Fibroblast of gingiva (primary cell): ENCODE measurements at places on chromosomes 11 and 22.

DNA sequence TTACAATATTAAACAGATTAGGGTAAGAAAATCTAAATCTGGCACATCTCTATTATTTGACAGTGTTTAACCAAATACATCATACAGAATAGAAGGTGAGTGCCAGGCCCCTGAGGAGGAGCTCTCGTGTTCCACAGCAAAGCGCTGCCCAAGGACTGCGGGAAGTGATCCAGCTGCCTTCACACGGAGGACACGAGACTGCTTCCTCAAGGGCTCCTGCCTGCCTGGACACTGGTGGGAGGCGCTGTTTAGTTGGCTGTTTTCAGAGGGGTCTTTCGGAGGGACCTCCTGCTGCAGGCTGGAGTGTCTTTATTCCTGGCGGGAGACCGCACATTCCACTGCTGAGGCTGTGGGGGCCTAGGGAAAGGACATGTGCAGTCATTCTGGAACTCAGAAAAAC is 71.1 kb downstream of the NCAPD3 start:
- DNase-seq: no peak

DNA sequence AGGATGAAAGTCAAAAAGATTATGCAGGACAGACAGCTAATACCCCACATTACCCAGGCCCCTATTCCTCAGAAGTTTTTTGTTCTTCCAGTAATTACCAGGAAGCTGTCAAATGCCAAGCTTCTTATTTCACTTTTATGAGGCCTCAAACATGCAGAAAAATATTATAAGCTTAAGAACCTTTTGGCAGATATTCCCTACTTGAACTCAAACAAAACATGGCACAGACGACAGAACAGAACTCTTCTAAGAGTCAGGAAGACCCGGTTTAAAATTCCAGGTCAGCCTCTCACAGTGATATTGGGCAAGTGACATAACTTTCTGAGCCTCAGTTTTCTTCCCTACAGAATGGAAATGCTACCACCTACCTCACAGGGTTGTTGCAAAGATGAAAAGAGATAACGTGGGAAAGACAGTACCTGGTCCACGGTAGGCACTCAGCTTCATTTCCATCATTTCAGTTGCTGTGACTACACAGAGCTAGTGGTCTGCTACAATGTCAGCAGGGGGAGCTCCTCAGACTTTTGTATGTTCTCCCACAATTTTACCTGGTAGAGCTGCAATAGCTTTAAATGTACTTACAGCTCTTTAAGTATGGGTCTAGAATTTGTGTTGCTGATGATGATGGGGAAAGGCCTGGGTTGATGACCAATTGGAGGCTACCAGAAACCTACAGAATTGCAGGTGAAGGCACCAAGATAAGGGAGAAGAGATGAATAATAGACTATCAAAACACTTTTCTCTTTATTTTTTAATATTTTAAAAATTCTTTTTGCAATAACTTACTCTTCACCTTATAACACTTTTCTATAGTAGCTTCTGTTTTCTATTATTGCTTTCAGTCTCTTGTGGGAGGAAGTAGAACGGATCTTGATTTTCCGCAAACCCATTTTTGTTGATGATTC is 98.3 kb upstream of the CHRM4 start:
- peak; percentile 15 for DNase-seq

DNA sequence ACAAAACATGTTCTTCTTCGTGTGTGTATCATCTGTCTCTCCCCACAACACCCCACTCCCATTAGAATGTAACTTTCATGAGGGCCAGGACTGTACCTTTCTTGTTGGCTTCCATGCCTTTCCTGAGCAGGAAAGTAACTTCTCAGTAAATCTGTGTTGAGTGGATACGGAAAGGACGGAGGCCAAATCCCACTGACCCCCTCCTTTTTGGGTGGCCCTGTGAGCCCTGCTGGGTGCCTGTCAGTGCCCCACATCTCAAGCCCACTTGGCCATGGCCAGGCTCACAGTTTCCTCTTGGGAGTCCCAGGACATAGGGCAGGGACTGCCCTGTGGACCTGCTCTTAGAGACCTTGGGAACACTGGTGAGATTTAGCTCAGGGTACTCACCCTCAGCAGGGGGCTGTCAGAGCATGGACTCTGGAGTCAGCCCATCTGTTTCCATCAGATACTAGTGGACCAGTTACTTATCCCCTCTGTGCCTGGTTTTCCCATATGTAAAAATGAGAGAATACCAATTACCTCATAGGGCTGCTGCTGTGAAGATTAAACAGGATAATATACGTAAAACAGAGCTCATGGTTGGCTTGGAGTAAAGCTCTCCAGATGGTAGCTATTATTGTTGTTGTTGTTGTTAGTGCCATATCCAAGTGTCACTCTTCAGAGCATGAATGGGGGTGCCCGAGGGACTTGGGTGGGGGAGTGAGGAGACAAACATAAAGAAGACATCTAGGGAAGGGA is 1.0 kb upstream of the C11orf96 start:
- DNase-seq: no peak

DNA sequence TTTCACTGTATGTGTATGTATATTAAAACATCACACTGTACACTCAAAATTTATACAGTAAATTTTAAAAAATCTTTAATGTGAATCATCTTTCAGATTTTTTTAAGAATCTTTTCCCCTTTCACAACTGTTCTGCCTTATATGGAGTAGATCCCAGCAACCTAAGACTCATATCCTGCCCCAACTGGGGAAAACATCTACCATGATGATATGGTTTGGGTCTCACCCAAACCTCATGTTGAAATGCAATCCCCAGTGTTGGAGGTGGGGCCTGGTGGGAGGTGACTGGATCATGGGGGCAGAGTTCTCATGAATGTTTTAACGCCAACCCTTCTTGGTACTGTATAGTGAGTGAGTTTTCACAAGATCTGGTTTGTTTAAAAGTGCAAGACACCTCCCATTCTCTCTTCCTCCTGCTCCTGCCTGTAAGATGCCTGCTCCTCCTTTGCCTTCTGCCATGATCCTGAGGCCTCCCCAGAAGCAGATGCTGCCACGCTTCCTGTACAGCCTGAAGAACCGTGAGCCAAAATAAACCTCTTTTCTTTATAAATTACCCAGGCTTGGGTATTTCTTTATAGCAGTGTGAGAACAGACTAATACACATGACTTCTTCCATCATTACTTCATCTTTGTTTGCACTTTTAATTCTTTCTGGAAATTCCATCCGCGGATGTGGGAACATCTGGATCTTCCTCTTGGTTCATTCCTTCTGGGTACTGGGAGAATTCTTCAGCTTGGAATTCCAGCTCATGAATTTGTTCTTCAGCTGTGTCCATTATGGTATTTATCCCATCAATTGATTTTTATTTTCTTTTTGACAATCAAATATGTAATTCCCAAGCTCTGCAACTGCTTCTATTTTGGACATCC is 36.9 kb downstream of the LINC01488 start:
- peak; percentile 79 for DNase-seq

DNA sequence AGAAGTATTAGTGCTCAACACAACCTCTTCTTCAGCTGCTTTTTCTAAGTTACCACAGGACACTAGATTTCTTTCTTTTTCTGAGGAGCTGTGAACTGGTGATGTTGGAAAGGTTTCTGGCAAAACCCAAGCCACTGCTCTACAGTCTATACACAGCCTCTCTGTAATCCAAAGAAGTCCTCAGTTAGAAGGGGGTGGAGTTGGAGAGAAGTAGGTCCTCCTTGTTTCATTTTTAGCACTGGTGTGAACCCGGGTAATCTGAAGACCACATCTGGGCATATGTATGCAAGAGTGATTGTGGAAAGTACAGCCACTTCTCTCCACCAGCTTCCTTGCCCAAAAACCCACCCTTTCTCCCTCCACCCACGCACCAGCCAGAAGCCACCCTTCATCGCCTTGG is 1168.1 kb downstream of the LRRC4C start:
- DNase-seq: no peak

DNA sequence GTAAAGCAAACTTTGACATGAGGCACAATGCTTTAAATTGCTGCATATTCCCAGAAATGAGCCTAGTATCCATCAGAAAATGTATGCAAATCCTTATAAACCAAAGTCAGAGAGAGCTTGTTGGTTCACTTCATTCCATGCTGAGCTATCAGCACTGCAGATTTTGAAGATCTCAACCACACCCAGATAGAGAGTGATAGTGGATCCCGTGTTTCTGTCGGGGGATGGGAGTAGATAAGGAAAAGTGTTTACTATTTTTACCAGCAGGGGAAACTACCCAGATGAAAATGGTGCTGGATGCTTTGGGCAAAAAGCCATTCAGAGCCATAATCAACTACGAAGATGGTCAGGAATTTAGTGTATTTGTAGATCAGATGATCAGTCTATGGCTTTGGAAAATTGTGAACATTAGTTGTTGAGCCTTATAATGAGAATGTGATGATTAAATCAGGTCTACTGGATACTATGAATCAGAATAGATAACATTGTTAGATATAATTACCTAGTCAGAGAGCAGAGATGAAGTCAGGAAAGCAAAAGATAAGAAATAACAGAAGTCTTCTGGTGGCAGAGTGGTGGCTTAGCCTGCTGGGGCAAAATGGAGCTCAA is 10.8 kb downstream of the OR51B6 start:
- no peak for DNase-seq

- no peak for DNase-seq
Measured at GRCh38 chr11:115527534-115528125, 23.4 kb upstream of the CADM1 start.

- DNase-seq: peak; percentile 96
Measured at GRCh38 chr11:120432056-120433018, 79.2 kb upstream of the GRIK4 start.

- peak; percentile 43 for DNase-seq
Measured at GRCh38 chr22:31155422-31155821, 4.6 kb upstream of the RNF185 start.

GRCh38 chr11:76621868-76622267 is 48.7 kb downstream of the LRRC32 start:
- DNase-seq: no peak

GRCh38 chr11:57370941-57371340 is 10.0 kb downstream of the PRG3 start:
- DNase-seq: no peak

- no peak for DNase-seq
Measured at GRCh38 chr22:17769013-17769715, 5.1 kb downstream of the BID start.

- no peak for DNase-seq
Measured at GRCh38 chr11:87942786-87943185, 232.5 kb downstream of the RAB38 start.

- peak; percentile 38 for DNase-seq
Measured at GRCh38 chr11:96098511-96099241, 174.8 kb upstream of the MTMR2 start.

DNA sequence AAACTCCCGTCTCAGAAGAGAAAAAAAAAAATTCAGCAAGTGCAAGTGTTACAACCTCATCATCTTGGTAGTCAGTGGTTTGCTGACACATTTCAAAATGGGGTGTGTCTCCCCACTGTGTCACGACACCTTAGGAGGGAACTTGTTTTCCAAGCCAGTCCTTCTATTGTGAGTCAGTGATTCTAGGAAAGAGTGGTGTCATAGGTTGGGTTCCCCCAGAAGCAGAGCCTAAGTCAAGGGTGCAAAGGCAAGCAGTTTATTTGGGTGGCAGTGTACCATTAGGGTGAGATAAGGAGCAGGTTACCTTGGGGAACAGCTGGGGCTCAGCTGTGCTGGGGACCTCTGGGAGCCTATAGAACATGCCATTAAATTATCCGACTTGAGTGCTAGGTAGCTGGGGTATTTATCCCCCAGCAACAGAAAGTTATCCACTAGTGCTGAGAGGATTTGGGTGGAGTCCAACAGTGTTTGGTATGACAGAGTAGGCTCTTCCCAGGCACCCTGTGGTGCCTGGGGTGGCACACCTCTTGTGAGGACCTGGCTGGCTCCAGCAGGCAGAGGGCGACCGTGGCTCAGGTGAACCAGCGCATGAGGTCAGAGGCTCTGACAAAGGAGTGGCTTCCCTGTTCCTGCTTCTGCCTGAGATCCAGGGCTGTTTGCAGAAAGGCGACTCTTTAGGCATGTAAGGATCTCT is 41.7 kb downstream of the KIAA1671 start:
- peak; percentile 13 for DNase-seq

- no peak for DNase-seq
Measured at GRCh38 chr22:26648011-26648497, 9.3 kb upstream of the MIAT start.

GRCh38 chr11:118998822-118999221 is 884 bp downstream of the CENATAC start:
- peak; percentile 28 for DNase-seq

DNA sequence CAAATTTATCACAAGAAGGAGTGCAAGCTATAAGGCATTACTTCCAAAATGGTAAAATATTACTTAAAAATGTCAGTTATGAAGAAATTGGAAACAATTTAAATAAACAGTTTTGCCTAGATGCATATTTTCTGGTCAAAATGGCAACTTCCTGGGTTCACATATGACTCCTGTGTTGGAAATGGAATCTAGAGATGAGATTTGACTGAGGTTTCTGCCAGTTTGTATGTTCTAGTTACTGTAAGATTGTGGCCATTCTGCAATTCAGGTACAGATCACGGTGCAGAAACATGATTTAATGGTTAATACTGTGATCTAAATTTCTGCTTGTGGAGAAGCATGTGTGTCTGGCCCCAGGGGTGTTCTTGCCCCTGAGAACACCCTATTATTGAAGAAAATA is 3.4 kb upstream of the OR4C6 start:
- DNase-seq: no peak

GRCh38 chr22:20113551-20114310 is 2.2 kb upstream of the RANBP1 start:
- DNase-seq: no peak

DNA sequence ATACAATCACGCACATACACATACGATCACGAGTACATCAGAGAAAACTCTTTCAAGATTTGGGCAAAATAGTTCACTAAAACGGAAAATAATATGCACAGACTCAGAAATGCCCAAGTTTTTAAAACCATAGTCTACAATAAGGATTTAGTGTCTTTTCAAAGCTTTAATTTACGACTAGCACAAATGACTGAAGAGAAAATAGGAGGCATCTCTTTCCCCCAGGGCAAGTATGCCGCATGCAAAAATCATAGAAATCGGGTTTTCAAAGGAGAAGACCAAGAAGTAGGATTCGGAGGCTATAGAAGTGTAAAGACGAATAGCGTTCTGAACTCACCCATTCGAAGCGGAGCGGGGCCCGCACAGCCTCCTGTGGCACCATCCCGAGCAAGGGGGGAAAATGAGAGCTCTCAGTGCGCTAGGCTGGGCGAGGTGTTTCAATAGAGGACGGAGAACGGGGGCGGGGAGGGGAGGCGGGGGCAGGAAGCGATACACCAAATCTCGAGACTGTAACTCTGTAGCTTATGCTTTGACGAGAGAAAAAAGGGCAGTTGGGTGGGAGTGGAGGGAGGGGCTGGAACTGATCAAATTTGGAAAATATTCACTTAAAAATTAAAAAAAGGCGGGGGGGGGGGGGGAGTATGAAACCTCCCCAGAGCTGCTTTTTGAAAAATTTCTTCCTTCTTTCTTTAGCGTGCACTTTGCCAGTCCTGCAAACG is 15.8 kb downstream of the BLID start:
- peak; percentile 83 for DNase-seq

DNA sequence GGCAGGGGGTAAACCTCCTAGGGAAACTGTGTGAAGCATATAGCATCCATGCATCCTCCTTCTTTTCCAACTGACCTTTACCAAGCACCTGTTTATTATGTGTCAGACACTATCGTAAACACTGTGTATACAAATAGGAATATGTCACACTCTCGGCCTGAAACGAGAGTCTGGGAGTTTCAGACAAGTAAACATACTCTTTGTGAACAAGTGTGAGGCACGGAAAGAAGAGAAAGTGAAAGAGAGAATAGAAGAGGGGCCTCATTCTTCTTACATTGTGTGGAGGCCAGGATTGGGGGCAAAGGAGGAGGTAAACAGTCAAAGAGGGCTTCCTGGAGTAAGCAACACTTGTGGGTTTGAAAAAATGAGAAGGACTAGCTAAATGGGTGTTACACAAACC is 16.4 kb downstream of the CSNK2A3 start:
- no peak for DNase-seq
